ENCODE measurements at places on chromosomes 4 and X.

DNA sequence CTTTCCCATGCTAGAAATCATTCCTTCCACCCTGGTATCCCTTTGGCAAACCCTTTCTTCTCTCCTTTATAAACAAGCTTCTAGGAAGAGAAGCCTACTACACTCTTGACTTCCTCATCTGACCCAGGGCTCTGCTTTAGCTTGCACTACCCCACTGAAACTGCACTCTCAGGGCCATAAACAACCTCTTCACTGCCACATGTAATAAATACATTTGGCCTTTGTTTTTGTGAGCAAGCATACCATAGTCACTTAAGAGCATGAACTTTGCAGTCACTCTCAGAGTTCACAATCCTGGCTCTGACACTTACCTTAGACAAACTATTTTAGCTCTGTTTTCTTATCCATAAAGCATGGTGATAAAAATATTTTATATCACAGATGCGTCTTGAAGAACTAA, 50.7 kb upstream of the USP38 start:
- no peak for DNase-seq

GRCh38 chr4:15117270-15117946, 115.1 kb downstream of the CPEB2 start:
- no peak for DNase-seq

GRCh38 chrX:139720136-139720535, 12.2 kb upstream of the MCF2 start:
- no peak for DNase-seq

GRCh38 chr4:115873048-115873447, 759.6 kb upstream of the NDST4 start:
- DNase-seq = no peak

DNA sequence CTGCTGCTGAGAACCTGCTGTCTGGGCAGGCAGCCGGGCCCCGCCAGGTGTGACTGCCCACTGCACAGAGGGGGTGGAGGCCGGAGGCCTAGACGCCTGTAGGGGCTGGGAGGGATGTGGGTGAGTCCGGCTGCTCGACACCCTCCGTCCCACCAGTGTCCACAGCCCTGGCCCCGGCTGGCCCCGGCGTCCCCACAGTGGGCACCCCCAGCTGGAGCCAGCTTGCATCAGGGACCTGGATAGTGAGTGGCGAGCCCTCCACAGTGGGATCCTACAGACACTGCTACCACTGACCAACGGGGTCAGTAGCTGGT, 34.7 kb upstream of the SPON2 start:
- no peak for DNase-seq

GRCh38 chrX:39840133-39840532, 257.6 kb downstream of the BCOR start:
- no peak for DNase-seq

- peak; percentile 41 for DNase-seq
These were observed 163.8 kb upstream of the KLF8 start for GRCh38 chrX:56068274-56068758.

DNA sequence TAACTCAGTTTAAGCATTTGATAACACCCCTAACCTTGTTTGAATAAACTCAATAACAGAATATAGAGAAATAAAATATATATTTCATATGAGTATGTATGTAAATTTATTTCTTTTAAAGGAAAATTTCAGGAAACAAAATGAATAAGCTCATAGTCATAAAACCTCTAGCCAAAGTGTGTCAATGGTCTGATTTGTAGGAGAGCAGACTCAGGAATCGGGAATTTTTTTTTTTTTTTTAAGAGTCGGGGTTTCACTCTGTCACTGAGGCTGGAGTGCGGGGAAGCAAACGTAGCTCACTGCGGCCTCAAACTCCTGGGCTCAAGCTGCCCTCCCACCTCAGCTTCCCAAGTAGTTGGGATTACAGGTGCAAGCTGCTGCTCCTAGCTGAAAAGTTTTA, 2.4 kb downstream of the PKD2 start:
- DNase-seq = no peak

GRCh38 chr4:26746802-26747213, 113.8 kb upstream of the STIM2 start:
- no peak for DNase-seq

DNA sequence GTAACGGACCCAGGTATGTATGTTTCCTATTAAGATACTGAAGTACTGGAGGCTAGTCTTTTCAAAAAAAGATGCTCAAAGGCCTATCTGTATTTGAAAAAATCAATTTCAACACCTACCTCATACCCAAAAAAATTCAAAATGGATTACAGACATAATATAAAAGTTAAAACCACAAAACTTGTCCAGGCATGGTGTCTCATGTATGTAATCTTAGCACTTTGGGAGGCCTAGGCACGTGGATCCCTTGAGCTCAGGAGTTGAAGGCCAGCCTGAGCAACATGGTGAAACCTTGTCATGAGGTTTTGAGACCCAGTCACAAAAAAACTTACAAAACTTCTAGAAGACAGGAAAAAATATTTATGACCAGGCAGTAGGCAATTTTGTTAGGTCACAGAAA, 16.7 kb downstream of the RBMX start:
- DNase-seq = no peak

DNA sequence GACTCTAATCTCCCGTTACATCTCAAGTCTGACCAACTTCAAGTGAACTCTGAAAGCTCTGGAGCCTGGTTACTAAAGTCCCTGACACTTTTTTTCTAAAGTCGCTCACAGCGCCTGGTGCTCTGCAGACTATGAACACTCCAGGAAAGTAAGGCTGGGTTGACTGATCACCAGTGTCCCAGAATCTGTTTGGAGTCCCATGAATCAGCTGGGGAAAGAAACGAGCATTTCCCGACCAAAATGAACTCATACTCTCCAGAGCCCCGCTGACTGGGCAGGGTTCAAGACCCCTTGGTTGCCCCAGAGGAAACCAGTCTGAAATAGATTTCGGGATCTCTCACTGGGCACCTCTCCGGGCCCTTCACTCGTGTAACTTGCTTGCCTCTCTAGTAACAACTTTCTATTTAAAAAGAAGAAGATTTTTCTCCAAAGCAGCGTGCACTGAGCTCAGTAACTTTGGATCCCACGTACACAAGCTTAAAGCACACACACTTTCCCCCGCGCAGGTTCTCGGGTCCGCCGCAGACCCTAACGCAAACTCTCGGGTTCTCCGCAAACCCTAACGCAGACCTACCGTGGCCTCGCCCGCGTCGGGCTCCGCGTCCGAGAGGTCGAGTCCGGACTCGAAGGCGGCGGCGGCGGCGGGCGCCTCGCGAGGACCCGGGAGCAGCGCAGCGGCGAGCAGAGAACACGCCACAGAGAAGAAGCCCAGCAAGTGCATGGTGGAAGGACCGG, 964 bp downstream of the VEGFC start:
- DNase-seq = no peak

DNA sequence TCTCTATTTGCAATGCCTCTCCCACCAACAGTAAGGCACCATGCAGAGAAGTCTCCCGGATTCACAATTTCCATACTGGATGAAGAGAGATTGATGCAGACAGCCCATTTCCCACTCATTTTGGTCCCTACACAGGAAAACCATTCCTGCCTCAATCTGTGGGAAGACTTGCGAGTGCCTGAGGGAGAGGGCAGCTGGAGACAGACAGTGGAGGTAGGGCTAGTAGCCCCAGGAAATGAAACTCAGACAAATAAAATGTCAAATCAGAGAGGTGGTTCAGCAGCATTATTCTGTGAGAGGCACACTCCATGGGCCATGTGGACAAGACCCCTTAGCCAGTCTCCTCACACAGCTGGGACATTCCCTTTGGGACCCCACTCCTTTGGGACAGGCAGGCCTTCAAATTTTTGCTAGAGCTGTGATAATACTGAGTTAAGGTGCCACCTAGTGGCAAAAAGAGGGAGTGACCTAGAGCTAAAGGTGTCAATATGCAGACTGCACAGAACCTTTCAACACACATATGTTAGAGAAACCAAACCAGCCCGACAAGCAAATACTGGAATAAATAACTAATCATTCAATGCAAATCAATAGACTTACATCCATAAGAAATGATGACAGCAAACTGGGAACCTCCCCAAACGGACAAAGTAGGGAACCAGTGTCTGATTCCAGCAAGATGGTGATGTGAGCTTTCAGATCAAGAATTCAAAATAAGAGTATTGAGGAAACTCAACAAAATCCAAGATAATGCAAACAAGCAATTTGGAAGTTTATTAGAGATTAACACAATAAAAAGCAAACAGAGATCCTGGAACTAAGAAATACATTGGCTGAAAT, 1865.3 kb upstream of the AGA start:
- peak; percentile 3 for DNase-seq

DNA sequence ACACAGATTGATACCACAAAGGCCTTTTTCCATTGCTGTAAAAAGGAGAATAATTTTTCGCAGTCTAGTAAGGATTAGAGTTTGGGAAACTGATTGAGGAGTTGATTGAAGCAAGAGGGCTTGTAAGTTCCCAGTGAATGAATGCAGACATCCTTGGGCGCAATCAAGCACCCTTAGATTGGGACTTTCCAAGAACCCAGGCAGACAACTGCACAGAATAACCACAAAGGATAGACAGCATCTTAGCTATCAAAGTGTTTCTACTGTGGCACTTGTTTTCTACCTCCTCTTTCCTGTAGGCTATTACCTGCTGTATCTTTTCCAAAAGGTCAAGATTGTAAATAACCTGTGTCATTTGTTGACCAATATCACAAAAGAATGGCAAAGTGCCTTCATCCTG, 2.6 kb downstream of the COX18 start:
- no peak for DNase-seq

DNA sequence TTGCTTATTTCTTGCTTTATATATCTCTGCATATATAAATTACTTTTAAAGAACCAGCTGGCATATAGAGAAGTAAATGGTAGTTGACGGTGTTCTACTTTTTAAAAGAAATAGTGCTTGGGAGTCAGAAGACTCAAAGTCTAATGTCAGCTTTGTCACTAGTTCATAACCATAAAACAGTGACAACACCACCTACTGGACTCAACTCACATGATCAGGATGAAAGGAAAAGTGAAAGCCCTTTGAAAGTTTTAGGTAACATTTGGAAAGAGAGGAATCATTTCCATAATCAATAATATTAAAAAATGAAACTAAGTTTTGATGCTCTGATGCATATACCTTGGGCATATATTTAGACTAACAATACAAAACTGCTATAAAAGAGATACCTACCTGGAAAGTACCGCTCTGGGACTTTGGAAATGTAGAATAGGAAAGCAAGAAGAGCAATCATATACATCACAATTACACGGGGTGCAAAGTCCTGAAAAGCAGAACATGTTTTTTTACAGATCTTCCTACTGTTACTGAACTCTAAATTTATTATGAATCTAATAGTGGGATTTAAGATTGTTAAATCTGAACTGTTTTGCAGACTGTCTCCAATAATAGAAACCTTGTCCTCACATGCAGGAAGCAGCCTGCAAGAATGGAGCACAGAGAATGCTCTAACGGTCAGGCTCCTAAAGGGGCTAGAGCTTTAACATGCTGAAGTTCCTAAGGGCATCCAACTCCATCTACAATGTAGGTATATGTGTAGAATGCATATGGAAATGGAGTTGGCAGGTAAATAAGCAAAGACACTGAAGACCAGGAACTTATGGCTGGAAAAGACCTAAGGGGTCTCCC, 15.6 kb downstream of the PAQR3 start:
- no peak for DNase-seq

DNA sequence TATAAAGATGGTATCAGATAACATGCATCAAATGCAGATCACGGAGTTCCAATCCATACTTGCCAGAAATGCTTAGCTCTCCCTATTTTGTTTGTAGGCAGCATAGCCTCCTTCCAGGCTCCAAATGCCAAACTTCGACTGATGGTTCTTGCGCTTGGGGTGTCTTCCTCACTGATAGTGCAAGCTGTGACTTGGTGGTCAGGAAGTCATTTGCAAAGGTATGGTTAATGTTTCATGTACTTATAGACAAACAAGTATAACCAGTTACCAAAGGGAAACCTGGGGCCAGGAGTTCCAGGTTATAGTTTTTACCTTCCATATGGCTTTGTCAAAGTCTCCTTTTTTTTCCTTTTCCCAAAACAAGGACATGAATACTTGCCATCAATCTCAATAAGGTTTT, 5.3 kb downstream of the CWH43 start:
- no peak for DNase-seq

GRCh38 chr4:152158225-152158624, 377.7 kb downstream of the FBXW7 start:
- no peak for DNase-seq

Measured in germinal center (tissue), 1 donor.